ENCODE measurements at places on chromosomes 2 and 18.
A peak's percentile ranks its signal among the peaks of the same experiment; 100 is the strongest.

DNA sequence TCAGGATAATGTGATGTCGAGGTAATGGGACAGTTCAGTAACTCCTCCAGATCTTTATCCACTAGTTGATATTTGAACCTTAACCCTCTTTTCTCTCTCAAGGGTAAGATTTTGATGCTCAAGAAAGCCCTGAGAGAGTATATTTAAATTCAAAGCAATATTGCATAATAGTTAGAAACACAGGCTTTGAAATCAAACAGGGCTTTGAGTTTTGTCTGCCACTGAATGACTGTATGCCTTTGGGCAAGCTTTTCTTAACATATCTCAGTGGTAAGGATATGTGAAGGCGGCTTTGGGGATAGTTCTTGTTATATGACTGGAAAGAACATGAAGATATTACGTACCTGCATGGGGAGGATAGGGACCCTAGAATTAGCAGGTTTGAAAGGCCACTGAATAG lies 11.1 kb downstream of the ITPRID2 start:
- DNase-seq, result no peak

- DNase-seq, result no peak
Observed at GRCh38 chr2:236159778-236160170, 8.4 kb downstream of the GBX2 start.

GRCh38 chr2:43418680-43419079 lies 177.2 kb downstream of the THADA start:
- no peak for DNase-seq

GRCh38 chr2:136233298-136233697 lies 115.3 kb upstream of the CXCR4 start:
- DNase-seq, result no peak

DNA sequence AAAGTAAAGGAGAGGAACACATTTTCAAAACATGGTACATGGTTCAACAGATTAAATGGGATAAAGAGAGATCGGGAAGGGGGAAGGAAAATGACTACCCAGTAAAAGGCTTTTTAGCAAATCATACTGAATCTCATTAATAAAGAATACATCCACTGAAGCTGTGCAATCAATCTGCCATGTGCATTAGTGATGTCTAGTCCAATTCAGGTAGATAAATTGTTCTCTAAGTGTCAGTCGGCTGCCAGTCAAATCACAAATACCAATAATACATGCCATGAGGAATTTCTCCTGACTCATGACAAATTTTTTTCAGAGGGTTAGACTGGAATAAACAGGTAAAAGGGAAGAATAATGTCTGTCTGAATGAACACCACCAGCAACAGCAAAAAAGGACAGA lies 22.6 kb downstream of the NYAP2 start:
- no peak for DNase-seq

GRCh38 chr2:207505171-207505570 lies 24.6 kb upstream of the CREB1 start:
- no peak for DNase-seq

DNA sequence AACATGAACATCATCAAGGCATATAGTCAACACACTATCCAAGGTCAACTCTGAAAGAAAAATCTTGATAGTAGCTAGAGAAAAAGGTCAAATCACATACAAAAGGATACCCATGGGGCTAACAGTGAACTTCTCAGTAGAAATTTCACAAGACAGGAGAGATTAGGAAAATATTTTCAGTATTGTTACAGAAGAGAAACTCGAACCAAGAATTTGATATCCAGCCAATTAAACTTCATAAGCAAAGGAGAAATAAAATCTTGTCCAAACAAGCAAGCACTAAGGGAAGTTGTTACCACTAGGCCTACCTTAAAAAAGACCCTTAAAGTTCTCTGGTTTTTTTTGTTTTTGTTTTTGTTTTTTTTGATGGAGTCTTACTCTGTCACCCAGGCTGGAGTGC lies 242.5 kb downstream of the EXOC6B start:
- no peak for DNase-seq

- DNase-seq, result no peak
Observed at GRCh38 chr2:46065152-46065551, 232.1 kb upstream of the EPAS1 start.

- DNase-seq, result peak; percentile 36
Observed at GRCh38 chr18:62979176-62979575, 263.8 kb downstream of the PHLPP1 start.

DNA sequence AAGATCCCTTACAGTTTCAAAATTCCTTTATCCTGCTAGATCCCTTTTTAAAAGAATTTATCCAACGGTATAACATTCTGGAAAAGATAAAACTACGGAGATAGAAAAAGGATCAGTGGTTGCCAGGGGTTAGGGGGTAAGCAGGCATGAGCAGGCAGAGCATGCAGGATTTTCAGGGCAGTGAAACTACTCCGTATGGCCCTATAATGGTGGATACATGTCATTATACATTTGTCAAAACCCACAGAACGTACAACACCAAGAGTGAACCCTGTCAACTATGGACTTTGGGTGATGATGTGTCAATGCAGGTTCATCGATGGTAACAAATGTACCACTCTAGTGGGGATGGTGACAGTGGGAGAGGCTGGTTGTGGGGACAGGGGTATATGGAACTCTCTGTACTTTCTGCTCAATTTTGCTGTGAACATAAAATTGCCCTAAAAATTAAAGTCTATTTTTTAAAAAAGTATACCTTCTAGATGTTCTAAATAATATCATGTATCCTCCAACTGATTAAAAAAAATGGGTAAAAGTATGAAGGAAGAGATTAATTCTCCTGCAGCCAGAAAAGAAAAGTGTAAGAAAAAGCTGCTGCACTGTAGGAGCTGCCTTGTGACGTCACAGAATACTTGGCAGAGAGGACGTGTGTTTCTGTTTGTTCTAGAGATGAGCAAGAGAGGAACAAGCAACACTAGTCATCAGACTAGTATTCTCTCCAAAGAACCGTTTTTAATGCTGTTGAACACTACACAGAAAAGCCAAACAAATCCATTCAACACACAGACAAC lies 23.6 kb downstream of the ANKRD44 start:
- DNase-seq, result no peak

GRCh38 chr2:29336341-29337241 lies 221.4 kb downstream of the CLIP4 start:
- DNase-seq, result no peak

GRCh38 chr2:231305221-231305620 lies 90.3 kb upstream of the B3GNT7 start:
- DNase-seq, result no peak

GRCh38 chr2:63189026-63189425 lies 138.4 kb downstream of the OTX1 start:
- no peak for DNase-seq

DNA sequence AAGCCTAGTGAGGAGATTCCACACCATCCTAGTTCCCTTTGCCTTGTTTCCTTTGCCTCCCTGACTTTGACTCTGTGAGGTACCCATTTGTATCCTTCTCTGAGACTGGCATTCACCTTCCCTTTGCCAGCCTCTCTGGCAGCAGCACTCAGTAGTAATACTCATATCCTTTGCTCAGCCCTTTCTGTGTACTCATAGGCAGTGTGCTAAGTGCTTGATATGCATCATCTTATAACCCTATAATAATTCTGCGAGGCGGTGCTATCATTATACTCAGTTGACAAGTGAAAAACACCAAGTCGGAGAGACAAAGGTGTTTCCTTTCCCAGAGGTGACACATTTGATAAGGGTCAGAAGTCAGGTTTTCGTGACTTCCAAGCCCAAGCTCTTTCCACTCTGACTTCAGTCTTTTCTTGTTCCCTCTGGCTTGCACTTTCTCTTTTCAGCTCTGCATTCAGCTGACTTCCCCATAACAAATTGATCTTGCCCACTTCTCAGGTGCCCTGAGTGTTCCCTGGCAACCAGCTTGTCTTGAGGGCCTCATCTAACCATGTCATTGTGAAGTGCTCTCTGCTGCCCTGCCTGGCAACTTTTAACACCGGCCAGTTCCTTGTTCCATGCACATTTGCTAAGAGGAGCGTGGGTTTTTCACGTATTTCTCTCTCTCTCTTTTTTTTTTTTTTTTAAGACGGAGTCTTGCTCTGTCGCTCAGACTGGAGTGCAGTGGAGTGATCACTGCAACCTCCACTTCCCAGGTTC lies 94.5 kb upstream of the UPP2 start:
- no peak for DNase-seq

DNA sequence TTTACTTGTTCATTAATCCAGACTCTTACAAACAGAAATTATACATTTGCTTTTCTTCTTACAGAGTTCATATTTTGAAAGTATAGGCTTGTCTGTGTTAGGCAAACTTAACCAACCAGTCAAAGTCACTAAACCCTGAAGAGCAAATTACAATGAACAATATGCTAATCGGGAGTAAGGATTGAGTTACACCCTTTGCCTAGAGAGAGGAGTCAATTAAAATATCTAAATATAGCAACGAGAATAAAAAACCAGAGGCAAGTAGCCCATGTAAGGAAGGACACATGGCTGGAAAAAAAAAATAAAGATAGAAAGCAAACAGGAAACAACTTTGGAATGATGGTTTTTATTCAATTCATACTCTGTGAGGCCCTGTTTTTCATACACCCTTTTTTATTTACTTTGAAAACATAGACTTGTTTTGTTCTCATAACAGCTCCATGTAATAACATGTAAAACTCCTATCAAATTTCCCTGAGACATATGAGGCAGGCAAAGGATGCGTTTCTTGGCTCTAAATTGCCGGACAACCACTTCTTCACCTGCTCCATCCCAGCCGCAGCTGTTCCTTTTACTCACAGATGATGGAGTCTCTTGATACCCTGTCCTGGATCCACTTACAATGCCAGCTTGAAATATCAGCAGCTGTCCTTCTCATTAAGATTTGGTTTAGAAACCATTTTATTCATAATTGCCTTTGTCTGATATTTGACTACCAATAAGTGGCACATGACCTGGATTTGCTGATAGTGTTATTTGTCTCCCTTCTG lies 767.7 kb upstream of the GCFC2 start:
- DNase-seq, result peak; percentile 22

DNA sequence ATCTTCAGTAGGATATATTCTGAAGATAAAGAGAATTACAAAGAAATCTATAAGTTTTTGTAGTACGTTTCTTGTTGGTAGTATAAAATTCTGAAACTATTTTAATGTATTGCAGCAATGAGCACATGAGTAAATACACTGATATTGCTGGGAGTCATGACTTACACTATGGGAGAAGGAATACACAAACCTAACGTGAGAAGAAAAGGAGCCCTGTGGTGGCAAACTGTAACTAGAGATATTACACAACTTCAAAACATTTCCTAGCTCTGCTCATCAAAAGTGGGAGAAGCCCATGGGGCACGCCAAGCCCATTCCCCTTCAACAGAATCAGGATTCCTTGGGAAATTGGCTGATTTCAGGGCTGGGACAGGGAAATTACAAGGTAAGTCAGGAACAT lies 20.5 kb downstream of the SPIRE1 start:
- DNase-seq, result no peak

GRCh38 chr2:72892506-72893173 lies 5.4 kb downstream of the SPR start:
- DNase-seq, result peak; percentile 72

DNA sequence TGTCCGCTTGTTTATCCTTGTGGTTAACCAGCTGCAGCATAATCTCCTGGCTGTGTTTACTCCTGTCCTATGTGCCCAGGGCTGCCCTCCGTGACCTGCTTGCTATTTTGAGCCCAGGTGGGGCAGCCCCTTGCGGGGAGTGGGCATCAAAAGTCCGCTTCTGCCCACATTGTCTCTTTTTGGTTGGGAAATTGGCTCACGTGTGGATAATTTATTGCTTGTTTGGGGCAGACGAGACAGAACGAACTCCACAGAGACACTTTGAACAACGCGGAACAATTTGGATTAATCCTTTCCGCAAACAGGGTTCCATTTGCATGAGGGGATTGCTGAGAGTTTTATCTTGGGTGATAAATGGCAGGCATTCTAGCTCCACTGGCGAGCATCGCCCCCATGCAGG lies 8.1 kb upstream of the CXCR4 start:
- no peak for DNase-seq

DNA sequence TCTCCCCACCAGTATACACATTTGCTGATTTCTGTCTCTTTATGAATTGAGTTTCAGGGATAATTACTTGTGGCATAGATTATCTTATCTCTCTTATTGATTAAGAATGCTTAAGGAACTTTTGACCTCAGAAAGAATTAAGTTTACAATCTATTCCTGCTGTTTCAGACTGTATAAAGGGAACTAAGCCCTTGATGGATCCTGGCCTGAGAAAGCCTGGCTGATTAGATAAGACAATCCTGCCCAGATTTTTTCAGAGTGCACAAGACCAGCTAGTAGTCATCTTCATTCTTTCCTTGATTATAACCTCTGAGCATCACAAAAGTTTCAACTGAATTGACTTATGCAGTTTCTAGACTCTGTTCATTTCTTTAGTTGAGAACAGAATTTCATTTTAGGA lies 22.7 kb upstream of the TFPI start:
- DNase-seq, result no peak

- no peak for DNase-seq
Observed at GRCh38 chr2:163044114-163044513, 205.5 kb upstream of the KCNH7 start.

DNA sequence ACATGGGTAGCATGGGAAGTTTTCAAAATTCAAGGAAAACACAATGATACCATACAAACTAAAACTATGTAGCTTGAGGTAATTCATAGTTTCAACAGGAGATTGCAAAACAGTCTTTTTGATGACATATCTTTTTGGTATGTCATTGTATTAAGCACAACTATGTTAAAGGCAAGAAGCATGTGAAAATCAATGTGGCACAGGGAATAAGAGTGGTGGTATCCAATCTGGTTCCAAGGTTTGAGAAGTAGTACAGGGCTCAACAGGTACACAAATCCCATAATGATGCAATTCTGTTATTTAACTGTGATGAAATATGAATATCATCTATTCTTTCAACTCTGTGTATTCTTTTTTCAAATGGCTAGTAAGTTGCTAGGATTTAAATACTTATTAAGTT lies 16.4 kb upstream of the DLX2 start:
- no peak for DNase-seq

- no peak for DNase-seq
Observed at GRCh38 chr2:152676461-152676860, 40.8 kb downstream of the PRPF40A start.

- no peak for DNase-seq
Observed at GRCh38 chr2:25867396-25868003, 10.8 kb downstream of the ASXL2 start.

GRCh38 chr18:56481751-56482150 lies 156.6 kb downstream of the TXNL1 start:
- DNase-seq, result no peak

GRCh38 chr2:234163510-234164045 lies 113.1 kb downstream of the SPP2 start:
- DNase-seq, result no peak

All from hindlimb muscle (tissue), 1 donor.